ENCODE measurements at places on chromosomes 2 and 18.

- DNase-seq: no peak
These were observed 103.8 kb upstream of the ST3GAL5 start for GRCh38 chr2:85992611-85993010.

DNA sequence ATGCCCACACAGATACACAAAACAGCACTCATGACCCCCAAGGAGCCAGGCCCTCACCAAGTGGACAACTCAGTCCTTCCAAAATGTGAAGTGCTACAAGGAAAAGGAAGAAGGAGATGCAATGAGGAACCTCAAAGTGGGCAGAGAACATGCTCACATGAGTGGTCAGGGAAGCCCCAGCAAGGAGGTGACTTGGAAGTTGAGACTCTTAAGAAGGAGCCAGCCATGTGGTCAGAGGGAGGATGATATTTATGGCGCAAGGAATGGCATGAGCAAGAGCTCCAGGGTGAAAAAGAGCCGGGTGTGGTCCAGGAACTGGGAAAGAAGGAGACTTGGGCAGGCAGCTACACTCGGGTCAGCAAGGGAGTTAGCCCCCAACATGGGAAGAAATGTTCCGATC is 30.0 kb upstream of the KLHL29 start:
- DNase-seq: no peak

DNA sequence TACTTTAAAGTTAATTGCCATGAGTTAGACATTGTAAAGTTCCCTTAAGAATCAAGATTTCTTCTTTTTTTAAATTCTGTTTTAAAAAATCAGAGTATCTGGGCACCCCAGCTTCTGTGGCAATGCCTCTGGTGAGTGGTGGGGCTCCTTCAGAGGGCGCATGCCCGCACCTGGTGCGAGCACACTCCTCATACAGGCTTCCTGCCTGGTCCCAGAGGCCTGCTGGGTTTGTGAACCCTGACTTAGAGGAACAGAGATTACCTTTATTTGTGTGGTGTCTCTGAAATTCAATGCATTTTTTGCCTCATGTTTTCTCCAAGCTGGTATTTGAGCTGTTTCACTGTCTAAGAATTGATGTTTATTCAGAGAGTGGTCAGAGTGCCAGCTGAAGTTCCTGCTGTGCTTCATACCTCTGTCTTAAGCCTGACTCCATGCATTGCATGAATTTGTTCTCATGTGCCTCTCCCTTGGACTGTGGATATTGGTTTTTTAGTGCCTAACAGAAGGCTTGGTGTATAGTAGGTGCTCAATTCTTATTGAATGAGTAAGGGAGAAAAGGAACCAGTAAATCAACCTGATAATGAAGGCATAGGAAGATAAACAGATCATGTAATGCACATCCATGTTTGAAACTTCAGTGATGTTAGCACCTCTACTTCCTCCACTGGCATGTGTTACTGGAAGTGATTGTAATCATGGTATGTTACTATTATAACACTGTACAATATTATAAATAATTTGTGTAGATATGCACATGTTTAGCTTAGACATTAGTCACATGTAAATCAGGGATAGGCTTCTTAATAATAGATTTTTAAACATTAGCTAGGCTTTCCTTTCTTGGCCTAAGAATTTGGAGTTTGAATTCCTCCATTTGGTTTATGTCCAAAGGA is 29.0 kb downstream of the PHLPP1 start:
- DNase-seq: no peak

DNA sequence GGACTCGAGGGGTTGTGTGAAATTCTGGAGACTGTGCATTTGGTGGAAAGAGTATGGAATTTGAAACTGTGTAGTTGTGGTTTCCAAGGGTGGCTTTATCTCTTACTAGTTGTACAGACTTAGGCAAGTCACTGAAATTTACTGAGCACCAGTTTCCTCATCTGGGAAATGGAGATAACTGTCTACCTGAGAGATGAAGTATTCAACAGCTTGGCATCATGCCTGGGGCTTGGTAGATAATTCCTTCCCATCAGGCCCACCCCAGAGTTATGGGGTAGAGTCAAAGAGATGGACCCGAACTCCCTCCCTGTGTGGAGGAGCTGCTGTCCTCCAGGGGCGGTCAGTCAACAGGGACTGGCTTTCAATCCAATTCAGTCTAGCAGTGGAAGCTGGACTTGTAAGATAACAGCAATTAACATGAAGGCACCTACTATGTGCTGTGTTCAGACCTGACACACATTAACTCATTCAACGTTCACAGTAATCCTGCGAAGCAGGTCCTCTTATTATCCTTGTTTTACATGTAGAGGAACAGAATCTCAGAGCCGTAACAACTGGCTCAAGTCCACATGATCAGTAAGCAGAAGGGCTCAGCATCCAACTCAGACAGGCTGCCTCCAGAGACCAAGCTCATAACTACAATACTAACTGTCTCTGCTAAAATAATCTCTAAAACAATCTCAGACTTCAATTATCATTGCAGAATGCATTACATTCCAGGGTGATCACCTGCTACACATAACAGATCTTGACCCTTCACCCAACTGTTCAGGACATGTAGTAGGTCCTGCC is 432.1 kb downstream of the LPIN1 start:
- DNase-seq: no peak

- DNase-seq: no peak
These were observed 5.5 kb downstream of the MEX3C start for GRCh38 chr18:51192026-51192425.

DNA sequence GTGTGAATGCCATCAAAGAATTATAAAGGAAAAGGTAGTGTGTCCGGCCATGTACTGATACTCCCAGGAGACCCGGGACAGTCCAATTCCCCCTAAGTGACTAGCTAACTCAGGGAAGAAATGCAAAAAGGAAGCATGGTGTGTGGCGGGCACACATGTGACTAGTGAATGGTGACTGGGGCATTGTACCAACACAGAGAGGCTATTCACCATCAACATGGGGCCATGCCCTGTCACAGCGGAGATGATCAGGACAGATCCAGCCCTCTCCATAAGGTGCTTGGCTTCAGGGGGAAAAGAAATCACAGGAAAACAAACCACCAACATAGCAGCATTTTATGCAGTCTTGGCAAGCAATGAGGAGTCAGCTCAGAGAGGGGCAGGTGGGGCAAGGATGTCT is 34.3 kb downstream of the FAM168B start:
- no peak for DNase-seq

- no peak for DNase-seq
These were observed 14.5 kb upstream of the CIB4 start for GRCh38 chr2:26655611-26656195.

- DNase-seq: peak; percentile 72
These were observed 3.6 kb upstream of the CAPG start for GRCh38 chr2:85413592-85414420.

DNA sequence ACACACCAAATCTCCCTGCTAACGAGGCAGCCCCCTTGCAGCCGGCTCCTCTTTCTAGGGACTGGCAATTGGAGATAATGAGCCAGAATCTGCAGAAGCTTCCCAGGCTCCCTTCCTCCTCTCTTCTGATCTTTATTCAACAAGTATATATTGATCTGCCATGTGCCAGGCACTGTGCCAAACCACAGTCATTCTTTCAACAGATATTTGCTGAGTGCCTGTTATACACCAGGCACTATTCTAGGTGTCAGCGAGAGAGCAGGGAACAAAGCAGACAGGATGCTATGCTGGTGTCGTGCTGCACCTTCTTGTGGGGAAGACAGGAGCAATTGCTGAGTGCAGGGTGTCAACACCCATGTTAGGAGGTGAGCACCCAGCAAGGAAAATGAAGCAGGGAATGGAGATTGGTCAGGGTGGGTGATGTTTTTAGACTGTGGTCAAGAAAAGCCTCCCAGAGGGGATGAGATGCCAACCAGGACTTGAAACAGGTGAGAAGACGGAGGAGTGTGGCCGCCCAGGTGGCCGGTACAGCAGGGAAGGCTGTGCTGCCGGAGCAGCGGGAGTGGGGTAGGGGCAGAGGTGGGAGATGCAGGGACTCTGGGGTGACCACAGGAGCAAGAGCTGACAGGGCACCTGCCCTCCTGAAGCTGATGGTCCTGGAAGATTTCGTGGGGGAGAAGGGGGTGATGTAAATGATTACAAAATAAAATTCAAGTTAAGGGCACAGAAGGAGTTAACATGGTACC is 307.6 kb upstream of the RAB12 start:
- DNase-seq: peak; percentile 66
